ENCODE measurements at places on chromosomes 5 and 9. TPM values are rescaled to one million over a fixed set of nuclear protein-coding genes. Genes with fewer than 3 reads are reported as not detected.

ARL10 gene
- 3.4 TPM for total RNA-seq

ANKRD34B gene
- total RNA-seq: not detected

TPPP gene
- 2.7 TPM for total RNA-seq

SLC36A2 gene
- total RNA-seq: not detected

PCDHA9 gene
- 0.43 TPM for total RNA-seq

SHOC1 gene
- 0.07 TPM for total RNA-seq

WDR31 gene
- total RNA-seq: 4.1 TPM

BHMT2 gene
- not detected for total RNA-seq

FBXO10 gene
- total RNA-seq: 9.8 TPM

SREK1IP1 gene
- 21.5 TPM for total RNA-seq

CDKN2B gene
- 124 TPM for total RNA-seq

PDLIM4 gene
- total RNA-seq: 10.9 TPM

FCN2 gene
- total RNA-seq: not detected

SLC6A3 gene
- not detected for total RNA-seq

MSX2 gene
- 0.21 TPM for total RNA-seq

UGT3A1 gene
- total RNA-seq: not detected

Data from nasal cavity respiratory epithelium epithelial cell of viscerocranial mucosa (primary cell).